ENCODE measurements at places on chromosomes 3 and 15.

DNA sequence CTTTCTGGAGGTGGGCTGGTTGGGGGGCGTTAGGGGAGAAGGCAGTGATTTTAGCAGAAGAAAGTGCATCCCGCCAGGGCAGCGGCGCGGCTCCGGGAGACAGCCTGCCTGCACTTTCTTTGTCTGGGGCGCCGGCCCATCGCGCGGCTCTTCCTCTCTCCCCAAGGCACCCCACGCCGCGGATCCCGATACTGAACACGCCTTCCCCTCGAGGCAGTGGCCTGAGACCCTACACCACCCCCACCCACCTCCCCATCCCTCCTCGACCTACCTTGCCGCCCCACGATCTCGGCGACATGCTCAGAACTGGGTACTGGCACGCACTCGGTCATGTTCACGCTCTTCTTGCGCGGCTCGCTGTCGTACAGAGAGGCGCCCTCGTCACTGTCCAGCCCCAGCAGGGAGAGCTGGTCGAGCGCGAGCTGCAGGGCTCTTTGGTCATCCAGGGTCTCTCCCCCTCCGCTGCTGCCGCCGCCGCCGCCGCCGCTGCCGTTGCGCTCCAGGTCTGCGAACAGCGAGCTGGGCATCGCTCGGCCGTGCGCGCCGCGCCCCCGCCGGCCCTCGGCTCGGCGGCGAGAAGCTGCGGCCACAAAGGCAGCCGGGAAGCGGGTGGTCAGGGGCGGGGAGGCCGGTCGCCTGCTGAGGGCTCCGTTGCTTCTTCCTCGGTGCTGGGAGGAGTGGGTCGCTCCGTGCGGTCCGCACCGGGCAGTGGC, 483 bp downstream of the MEX3B start:
- DNase-seq, result peak; percentile 29

GRCh38 chr15:60375306-60375705, 22.5 kb downstream of the ANXA2 start:
- peak; percentile 25 for DNase-seq

- no peak for DNase-seq
Observed at GRCh38 chr15:74780523-74781430, 1.1 kb upstream of the CSK start.

GRCh38 chr3:5799398-5799797, 611.9 kb downstream of the EDEM1 start:
- DNase-seq, result no peak

- DNase-seq, result peak; percentile 75
Observed at GRCh38 chr3:111712294-111713167, 117.4 kb upstream of the ZBED2 start.

DNA sequence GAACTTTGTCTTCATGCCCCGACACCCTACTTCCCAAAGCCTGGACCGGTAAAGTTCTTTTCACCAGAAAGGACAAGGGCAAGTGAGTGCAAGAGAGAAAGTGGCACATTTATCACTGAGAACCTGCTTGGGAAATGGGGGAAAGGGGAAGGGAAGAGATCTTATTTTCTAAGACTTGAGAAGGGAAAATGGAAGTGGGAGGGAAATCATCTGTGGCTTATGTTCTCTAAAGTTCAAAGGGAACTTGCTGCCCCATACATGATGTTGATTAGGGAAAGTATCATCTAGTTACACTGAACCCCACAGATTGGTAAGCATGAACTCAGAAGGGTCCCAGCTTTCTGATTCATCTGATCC, 199.5 kb upstream of the LPP start:
- DNase-seq, result no peak

DNA sequence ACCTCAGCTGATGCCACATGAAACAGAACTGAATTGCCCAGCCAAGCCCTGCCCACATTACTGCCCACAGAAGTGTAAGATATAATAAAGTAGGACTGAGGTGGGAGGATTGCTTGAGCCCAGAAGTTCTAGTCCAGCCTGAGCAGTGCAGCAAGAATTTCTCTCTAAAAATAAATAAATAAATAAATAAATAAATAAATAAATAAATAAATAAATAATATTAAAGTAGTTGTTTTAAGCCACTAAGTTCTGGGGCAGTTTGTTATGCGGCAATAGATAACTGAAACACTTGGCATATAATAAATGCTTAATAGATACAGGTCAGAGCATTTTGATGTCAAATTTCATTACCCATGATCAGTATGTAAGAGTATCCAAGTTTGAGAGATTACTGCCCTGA, 249.4 kb upstream of the LRRFIP2 start:
- DNase-seq, result no peak

DNA sequence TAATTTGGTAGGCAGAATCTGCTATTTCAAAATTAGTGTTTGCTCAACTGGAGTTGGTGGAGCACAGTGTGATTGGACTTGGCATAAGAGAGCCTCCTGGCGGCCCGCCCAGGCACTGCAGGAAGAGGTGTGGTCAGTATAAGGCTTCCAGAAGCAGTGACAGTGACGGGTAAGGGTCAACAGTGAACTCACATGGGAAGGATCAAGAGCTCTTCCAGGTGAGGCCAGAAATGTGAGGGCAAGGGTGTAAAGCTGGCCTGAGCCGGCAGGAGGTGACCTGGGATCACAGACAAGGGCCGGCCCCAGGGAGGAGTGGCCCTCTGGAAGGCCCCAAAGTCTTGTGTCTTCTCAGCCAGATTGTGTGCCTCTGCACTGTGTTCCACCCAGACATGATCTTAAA, 93.2 kb upstream of the RNF7 start:
- DNase-seq, result peak; percentile 31

GRCh38 chr3:30124435-30125370, 481.7 kb upstream of the TGFBR2 start:
- DNase-seq, result peak; percentile 10

- DNase-seq, result no peak
Observed at GRCh38 chr3:155053756-155054155, 26.4 kb upstream of the MME start.

GRCh38 chr15:58628206-58628947, 121.1 kb downstream of the ADAM10 start:
- DNase-seq, result no peak

DNA sequence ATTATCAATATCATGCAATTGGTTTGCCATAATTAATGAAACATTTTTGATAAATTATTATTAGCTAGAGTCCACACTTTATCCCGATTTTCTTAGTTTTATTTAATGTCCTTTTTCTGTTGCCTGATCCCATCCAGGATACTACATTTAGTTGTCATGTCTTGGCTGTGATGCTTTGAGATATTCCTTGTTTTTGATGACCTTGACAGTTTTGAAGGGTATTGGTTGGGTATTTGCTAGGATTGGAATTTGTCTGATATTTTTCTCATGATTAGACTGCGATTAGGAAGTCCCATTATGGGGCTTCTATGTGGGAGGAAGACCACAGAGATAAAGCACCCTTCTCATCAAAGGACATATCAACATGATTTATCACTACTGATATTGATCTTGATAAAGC, 43.0 kb downstream of the CGNL1 start:
- no peak for DNase-seq

DNA sequence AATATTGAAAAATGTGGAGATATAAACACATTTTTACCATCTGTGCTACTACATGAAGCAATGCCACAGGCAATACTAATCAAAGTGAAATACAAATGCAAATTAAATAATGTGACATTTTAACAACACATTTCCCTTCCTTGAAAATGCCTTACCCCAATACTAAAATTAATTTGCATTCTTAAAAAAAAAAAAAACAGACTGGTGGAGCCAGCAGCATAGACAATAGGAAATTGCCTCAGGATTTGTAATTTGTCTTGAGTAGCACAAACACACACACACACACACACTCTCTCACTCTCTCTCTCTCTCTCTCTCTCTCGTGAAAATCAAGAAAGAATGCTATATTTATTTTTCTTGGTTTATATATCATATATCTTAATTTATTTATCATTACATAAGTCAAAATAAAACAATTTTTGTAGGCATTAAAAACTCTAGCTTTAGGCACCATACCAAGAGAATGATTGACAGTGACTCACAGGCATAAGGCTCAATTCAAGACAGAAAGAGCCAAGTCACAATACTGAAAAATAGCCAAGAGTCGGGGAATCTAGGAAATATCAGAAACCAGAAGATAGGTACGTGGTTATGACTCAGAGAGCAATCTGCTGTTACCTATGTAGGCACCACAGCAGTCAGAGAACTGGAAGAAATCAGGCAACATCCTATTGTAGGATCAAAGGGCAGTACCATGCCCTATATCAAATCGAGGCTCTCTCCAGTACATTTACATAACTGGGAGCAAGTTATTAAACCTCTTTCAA, 23.0 kb downstream of the SUCNR1 start:
- no peak for DNase-seq

GRCh38 chr3:42507252-42507651, 4.8 kb downstream of the VIPR1 start:
- DNase-seq, result no peak

- no peak for DNase-seq
Observed at GRCh38 chr3:5136919-5137429, 14.9 kb downstream of the ARL8B start.

GRCh38 chr3:17515445-17516234, 226.8 kb downstream of the TBC1D5 start:
- no peak for DNase-seq

- no peak for DNase-seq
Observed at GRCh38 chr3:183281126-183281797, 28.2 kb downstream of the B3GNT5 start.

GRCh38 chr3:103403191-103403590, 968.4 kb downstream of the ZPLD1 start:
- DNase-seq, result no peak

GRCh38 chr3:179309225-179310078, 13.4 kb upstream of the ZNF639 start:
- no peak for DNase-seq

Data from COR-L47 (cell line).